Effector CD4-positive, alpha-beta T cell (primary cell): ENCODE measurements at places on chromosomes 5 and 9.

DNA sequence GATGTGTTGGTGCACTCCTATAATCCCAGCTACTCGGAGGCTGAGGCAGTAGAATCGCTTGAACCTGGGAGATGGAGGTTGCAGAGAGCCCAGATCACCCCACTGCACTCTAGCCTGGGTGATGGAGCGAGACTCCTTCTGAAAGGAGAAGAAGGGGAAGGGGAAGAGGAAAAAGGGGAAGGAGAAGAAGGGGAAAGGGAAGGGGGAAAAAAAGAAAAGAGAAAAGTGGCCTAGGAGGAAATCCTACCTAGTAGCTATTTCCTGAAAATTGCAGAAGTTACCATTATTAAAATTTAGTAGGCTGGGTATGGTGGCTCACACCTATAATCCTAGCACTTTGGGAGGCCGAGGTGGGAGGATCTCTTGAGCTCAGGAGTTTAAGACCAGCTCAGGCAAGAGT is 67.4 kb downstream of the ARRDC3 start:
- DNase-seq, result no peak

DNA sequence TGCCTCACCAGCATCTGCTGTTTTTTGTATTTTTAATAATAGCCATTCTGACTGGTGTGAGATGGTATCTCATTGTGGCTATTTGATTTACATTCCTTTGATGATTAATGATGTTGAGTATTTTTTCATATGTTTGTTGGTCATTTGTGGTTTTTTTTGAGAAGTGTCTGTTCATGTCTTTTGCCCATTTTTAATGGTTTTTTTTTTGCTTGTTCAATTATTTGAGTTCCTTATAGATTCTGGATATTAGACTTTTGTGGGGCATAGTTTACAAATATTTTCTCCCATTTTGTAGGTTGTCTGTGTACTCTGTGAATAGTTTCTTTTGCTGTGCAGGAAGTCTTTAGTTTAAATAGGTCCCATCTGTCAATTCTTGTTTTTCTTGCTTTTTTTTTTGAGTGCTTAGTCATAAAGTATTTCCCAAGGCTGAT is 148.1 kb downstream of the NPR3 start:
- no peak for DNase-seq

- DNase-seq, result no peak
Measured at GRCh38 chr5:8505196-8505595, 636.2 kb downstream of the MTRR start.

- DNase-seq, result no peak
Measured at GRCh38 chr5:173778152-173778782, 109.9 kb upstream of the CPEB4 start.

DNA sequence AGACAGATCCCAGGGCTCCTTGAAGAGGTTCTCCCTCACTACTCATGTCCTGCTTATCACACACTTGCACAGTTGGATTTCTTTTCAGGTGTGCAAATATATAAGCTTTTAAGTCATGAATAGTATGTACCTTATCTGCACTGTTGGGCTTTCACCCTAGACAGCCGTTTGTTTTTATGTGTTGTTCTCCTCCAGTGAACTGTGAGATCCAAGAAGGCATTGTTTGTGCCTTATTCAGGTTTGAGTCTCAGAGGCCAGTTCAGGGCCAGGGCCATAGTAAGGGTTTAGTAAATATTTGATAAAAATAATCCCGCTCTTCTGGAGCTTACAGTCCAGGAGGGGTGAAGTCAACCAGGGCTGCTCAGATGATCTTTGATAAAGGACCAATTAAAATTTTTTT is 480.0 kb downstream of the TMEM38B start:
- DNase-seq, result no peak

DNA sequence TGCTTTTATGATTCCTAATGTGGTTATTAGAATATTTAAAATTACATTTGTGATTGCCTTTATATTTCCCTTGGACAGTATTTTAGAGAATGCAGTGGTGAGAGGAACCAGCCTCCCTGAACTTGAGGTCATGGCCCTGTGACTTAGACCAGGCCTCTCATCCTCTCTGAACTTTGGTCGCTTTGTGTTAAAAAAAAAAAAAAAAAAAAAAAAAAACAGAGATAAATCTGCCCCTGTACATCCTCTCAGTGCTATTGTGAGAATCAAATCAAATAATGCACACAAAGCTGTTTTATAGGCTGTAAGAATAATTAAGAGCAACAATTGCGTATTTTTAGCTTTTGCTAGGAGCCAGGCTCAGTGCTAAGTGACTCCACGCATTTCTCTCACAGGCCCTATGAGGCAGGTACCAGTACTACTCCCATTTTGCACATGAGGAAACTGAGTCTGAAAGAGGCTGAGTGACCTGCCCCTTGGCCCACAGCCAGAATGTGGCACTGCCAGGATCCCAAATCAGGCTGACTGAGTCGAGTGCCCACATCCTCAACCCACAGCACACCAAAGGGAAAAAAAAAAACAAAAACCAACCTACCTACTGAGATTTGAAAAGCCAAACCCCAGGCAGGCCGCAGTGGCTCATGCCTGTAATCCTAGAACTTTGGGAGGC is 110.3 kb upstream of the LARP1 start:
- no peak for DNase-seq

GRCh38 chr5:116137544-116138378 is 52.9 kb downstream of the COMMD10 start:
- no peak for DNase-seq

DNA sequence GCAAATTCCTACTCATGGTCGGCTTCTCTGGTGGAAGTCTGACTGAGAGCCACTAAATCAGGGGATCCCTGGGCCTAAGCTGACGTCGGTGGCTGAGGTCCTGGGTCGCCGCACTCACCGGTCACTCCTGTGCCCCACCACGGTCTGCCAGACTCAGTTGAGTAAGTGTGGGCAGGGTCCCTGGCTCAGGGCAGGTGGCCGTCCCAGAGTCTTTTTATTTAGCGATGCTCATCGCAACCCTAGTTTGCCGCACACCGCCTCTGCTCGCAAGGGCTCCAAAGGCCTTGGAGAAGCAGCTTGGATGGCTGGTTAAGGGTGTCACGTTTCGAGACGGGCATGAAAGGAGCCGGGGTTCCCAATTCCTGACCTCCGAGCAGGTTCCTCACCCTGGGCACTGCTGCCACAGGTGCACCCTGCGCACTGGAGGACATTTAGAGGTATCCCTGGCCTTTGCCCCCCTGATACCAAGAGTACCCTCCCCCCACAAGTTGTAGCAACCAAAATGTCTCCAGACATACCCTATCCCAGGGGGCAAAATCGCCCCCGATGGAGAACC is 59.9 kb downstream of the NSUN2 start:
- no peak for DNase-seq

- no peak for DNase-seq
Measured at GRCh38 chr5:111755942-111756381, 1.0 kb downstream of the NREP start.
